Stimulated activated CD8-positive, alpha-beta memory T cell treated with anti-CD3 and anti-CD28 coated beads, Interleukin-15, amount 100 ng/mL, for 24 hours (primary cell): ENCODE measurements at places on chromosomes 11 and 22.

GRCh38 chr11:36280531-36280930 is 8.7 kb downstream of the COMMD9 start:
- no peak for DNase-seq

- DNase-seq = no peak
Measured at GRCh38 chr11:120392793-120393192, 56.6 kb downstream of the ARHGEF12 start.

- DNase-seq = no peak
Measured at GRCh38 chr11:115390441-115390840, 113.8 kb downstream of the CADM1 start.

DNA sequence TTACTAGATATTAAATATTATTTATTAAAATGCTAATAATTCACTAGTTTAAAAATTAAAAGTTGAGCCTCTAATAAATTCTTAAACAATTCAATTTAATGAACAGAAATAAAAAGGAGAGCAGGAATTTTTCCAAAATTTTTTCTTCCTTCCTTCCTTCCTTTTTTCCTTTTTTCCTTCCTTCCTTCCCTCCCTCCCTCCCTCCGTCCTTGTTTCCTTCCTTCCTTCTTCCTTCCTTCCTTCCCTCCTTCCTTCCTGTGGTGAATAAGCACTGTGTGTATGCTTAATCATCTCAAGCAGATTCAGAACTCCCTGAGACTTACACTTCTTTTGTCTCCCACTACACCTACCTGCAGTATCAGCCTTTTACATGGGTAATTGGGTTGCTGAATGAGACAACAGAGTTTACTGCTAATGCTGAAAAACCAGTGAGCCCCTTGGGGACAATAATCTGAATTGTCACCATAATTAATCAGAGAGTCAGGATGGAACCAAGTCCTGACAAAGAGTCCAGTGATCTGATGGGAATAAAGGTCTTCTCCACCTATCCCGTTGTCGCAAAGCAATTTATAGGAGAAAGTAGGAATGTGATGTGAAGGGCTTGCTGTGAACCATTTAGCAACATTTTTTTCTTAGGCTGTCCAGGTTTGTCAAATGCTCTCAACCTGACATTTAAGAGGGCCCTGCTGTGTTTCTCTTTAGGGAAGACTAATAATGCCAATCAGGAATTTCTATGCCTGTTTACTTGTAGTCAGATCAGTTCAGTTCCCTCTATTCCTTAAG is 58.1 kb upstream of the CEP295 start:
- DNase-seq = no peak

DNA sequence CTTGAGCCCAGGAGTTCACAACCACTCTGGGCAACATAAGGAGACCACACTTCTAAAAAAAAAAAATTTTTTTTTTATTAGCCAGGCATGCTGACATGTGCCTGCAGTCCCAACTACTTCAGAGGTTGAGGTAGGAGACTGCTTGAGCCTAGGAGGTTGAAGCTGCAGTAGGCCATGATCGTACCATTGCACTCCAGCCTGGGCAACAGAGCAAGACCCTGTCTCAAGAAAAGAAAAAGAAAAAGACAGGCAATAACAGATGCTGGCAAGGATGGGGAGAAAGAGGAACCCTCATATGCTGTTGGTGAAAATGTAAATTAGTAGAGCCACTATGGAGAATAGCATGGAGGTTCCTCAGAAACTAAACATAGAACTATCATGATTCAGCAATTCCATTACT is 64.8 kb downstream of the PAK1 start:
- no peak for DNase-seq

DNA sequence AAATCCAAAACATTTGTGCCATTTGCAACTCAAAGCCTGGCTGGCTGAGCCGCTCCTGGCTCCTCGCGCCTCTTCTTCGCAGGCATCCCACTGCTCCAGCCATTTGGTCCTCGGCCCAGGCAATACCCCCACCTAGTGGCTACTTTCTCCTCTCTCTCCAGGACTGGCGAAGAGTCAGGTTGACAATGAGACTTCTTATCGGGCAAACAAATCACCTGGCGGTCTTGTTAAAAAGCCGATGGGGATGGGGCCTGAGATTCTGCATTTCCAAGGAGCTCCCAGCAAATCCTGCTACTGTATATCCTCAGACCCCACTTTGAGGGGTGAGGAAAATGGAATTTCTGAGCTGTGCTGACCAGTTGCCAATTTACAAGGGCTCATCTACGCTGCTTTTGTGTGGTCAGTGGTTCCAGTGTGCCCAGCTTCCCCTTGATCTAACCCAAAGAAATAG is 89.0 kb downstream of the ISX start:
- DNase-seq = no peak

DNA sequence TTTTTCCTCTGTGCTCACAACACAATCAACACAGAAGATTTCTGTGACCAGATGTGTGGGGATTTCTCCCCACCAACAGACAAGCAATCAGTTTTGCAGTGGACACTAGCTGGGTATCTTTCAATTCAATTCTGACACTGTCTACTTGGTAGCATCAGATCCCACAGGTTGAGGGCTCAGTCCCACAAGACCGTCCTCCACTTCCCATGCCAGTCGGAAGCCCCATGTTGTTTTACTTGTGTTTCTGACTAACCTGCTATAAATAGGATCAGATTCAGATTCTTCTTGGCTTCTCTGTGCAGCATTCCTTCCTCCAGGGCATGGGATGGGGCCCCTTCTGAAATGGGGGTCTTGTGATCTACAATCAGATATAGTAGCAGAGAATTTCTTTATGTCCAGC is 19.6 kb downstream of the ACER3 start:
- no peak for DNase-seq

DNA sequence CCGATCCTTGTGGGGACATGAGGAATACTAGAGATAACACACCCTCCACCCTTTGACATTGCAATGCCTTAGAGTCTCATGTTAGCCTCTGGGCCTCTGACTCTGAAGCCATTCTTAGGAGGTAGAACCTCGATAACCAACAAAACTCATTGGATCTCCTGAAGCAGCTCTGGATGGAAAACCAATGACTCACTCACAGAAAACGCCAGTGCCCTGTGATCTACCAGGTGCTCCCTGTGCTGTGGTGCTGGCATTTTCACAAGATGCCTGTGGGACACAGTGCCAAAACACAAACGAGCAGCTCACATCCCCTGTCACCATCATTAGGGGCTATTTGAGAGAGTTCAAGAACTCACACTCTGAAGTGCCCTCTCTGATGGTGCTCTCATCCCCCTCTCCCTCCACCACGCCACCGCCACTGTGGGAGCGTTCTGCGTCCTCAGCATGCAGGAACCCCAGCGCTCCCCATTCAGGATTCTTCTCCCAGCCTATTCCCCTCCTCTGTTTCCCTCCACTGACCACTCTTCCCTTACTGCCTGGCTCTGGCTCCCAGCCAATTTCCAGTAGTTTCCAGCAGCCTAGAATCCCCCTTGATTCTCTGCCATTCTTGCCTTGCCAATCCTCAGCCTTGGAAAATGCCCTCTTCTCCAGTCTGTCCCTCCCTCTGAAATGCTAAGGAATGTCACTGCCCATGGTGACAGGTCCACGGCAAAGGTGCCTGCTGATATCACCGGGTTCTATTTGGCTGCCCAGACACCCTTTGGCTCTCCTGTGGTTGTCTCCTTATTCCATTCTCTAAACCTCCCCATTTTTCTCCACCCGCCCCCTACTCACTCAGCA is 4.7 kb upstream of the POLD4 start:
- DNase-seq = no peak

DNA sequence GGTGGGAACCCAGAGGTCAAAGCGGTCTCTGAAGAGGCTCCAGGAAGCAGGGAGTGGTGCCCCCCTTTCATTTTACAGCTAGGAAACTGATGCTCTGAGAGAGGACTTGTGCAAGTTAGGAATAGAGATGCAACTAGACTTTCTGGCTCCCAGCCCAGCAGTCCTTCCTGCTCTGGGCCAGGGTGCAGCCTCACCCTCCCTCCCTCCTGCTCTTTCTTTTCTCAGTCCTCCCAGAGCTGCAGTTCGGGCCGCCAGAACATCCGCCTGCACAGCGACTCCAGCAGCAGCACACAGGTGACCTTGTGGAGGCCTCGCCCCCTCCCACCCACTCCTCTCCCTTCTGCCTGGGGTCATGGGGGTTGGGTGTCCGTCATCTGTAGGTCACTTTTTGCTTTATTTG is 51.5 kb downstream of the LHFPL7 start:
- DNase-seq = no peak

- no peak for DNase-seq
Measured at GRCh38 chr11:2077061-2077802, 62.0 kb downstream of the IGF2 start.

DNA sequence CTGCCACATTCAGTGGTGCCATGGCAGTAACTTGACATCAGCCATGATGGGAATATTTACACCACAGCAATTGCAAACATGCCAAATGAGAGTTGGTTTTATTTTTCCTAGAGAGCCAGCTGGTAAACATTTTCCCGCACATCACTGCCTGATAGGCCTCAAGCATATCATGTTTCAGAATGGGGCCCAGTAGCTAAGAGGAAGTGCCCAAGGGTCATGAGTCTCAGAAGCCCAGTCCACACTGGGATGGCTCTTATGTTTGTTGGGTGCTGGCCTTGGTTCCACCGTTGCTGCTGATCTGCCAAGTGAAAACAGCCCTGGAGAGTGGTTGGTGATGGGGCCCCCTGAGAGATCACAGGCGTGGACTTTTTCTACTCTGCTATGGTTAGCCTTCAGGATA is 64.3 kb upstream of the NAV2 start:
- DNase-seq = no peak

DNA sequence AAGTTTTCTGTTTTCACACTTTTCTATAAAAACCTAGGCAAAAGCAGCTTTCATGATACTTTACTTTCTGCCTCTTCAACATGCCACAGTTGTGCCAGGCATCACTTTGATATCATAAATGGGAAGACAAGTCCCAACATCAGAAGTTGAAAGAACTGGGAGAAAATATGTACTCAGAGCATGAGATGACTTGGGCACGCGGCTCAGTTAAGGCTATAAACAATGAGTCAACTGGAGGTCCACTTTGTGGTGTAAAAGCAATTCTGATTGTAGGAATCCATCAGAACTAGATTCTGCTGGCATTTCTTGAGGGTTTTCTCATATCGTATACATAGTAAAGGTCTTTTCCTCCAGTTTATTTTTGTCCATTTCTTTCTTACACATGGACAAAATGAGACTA is 109.7 kb upstream of the USP47 start:
- no peak for DNase-seq

- no peak for DNase-seq
Measured at GRCh38 chr11:4467811-4468606, 14.4 kb upstream of the OR52K1 start.

- DNase-seq = no peak
Measured at GRCh38 chr11:71336996-71337754, 84.8 kb upstream of the SHANK2 start.

- no peak for DNase-seq
Measured at GRCh38 chr22:37571258-37571991, 8.5 kb downstream of the LGALS2 start.

GRCh38 chr11:102081313-102081712 is 28.9 kb upstream of the YAP1 start:
- no peak for DNase-seq

- no peak for DNase-seq
Measured at GRCh38 chr22:37160027-37160426, 10.3 kb upstream of the IL2RB start.

GRCh38 chr11:4430051-4430450 is 19.0 kb upstream of the OR52K2 start:
- DNase-seq = no peak

DNA sequence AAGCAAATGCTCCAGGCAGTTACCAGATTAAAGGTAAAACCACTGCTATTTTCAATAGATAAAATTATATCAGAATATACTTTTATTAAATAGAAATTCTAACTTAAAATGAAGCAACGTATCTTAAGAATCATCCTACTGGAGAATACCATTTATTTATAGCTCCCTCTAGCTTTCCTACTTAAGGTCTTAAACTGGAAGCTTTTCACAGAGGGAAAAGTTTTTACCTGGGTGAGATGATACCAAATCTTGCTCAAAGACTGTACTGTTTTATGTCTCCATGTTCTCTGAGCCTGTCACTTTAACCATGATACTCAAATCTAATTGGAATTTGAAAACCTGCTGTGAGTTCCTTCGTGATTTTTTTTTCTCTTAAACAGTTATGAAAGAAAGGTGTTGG is 291.8 kb downstream of the AASDHPPT start:
- DNase-seq = no peak

DNA sequence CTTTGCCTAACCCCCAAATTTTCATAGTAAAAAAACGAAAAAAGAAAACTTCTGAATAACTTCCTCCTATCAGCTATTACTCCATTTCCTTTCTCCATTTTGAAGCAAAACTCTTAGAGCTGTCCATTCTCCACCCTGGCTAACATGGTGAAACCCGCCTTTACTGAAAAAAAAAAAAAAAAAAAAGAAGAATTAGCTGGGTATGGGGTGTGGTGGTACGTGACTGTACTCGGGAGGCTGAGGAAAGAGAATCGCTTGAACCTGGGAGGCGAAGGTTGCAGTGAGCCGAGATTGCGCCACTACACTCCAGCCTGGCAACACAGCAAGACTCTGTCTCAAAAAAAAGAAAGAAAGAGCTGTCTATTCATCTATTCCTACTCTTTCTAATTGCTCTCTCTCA is 11.3 kb upstream of the NXF1 start:
- no peak for DNase-seq

DNA sequence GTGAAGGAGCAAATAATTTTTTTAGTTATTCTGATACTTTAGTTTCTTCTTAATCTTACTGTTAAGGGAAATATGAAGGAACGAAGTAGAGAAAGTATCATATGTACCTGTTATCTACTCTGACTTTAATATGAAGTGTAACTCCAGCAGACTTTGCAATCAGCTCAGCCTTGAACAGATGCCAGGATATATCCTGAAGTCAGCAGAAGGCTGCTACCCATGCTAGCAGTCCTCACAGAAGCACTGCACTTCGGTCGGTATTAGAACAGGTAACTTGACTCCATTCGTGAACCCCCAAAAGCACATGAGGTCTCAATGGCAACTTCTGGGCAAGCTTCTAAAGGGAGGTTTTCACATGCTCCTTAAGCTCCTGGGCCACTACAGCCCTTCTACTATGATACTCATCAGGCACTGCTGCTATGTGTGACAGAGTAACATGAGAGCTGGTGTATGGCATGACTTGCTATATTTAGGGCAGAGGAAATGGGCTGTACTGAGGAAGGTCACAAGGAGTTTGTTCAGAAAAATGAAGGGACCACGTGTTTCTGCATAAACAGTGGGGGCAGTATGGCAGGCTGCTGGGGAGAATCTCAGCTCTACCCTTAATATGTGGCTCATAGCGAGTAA is 344.1 kb downstream of the SOX6 start:
- DNase-seq = no peak

DNA sequence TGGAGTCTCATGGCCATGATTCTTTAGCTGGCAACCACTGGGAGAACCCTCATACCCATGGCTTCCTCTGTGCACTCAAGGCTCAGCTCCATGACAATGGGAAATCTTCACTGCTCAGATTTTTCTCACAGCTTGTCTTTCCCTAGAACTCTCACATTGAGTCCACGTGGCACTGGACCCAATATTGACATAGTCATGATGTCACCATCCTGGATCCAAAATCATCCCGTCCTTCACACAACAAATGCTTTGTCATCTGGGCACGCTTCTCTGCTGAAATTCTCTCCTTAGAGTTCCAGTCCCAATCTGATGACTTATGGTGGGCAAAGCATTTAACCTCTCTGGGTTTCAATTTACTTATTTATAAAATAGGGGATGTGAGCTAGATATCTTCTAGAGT is 37.7 kb upstream of the CD44 start:
- no peak for DNase-seq
